Activated CD4-positive, alpha-beta T cell treated with anti-CD3 and anti-CD28 coated beads, Interleukin-2, amount 50 U/mL, for 24 hours (primary cell): ENCODE measurements at places on chromosomes 1 and 21.

- no peak for DNase-seq
Observed at GRCh38 chr1:244439391-244440032, 12.2 kb downstream of the ADSS2 start.

GRCh38 chr1:58290685-58291372, 255.7 kb downstream of the OMA1 start:
- DNase-seq, result no peak

DNA sequence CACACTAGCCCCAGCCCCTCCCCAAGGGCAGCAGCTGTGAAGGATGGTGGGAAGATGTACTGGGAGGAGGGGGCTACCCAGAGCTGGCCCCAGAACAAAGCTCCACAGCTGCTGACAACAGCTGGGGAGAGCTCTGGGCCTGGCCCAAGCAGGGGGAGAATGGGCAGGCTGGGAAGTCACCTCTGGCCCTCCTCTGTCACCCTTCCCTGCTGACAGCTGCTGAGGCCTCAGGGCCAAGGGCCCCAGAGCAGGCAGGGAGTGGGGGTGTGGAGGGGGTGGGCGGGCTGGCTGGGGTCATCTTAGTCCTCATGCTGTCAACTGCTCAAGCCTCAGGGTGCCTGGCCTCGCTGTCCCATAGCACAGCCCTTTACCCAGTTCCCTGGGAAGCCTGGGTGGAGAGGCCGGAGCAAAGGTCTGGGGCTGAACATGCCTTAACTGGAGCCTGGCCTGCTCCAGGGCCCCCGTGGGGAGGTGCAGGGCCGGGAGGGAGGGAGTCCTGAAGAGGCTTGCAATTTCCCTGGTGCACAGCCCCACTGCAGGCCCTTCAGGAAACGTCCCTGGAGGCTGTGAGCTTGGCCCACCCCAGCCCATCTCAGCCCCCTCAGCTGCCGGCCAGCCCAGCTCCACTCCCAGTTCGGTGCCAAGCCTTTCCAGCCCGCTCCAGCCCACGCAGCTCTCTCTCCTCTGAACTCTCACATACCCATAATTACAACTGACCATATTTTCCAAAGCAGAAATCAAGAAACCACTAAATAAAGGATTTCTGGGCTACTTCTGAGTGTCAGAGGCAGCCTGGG, 25.7 kb downstream of the HSPG2 start:
- no peak for DNase-seq

- DNase-seq, result no peak
Observed at GRCh38 chr21:19648391-19648790, 1244.8 kb upstream of the TMPRSS15 start.

- DNase-seq, result no peak
Observed at GRCh38 chr1:199353906-199354305, 673.6 kb upstream of the NR5A2 start.

- DNase-seq, result no peak
Observed at GRCh38 chr1:205183676-205184335, 27.7 kb downstream of the DSTYK start.

GRCh38 chr21:18467715-18468114, 64.1 kb upstream of the TMPRSS15 start:
- DNase-seq, result no peak

- DNase-seq, result no peak
Observed at GRCh38 chr1:172999349-172999748, 51.4 kb downstream of the TNFSF18 start.

- DNase-seq, result no peak
Observed at GRCh38 chr1:22376001-22376400, 75.7 kb upstream of the ZBTB40 start.

DNA sequence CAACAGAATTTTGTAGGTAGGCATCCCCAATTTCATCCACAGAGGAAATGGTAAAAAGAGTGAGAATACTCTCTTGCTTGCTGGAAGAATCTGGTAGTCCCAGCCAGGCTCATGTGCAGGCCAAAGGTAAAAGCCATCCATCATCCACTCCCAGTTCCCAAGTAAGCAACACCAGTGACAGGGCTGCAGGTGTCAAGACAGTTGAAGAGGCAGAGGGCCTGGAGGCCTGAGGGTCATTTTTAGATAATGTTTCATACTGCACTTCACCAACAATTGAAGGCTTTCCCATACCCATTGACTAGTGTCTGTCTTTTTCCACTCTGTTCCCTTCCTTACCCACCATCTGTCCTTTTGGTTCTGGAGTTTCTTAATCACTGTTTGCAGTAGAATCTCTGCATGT, 141.7 kb upstream of the L1TD1 start:
- no peak for DNase-seq

DNA sequence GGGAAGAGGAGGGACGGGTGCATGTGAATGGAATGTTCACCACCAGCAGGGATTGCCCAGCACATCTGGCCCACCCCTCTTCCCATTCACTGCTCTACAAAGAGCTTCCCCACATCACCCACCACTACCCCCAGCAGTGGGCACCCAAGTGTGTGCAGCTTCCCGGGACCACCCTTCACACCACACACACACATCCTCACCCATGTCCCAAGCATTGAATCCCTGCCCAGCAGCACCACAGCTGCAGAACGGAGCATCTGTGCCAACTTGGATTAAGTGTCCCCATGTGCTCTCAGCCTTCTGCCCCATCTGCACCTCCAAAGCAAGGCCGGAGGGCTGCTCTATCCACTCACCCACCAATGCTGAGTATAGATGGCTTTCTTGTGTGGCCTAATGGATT, 141.4 kb downstream of the PSMG1 start:
- DNase-seq, result no peak

GRCh38 chr1:223824712-223825111, 21.0 kb downstream of the TP53BP2 start:
- DNase-seq, result no peak

- DNase-seq, result no peak
Observed at GRCh38 chr21:27246741-27247140, 279.9 kb upstream of the ADAMTS5 start.

GRCh38 chr1:44314452-44314851, 40.6 kb downstream of the ERI3 start:
- DNase-seq, result no peak

- no peak for DNase-seq
Observed at GRCh38 chr1:63777286-63777685, 3.5 kb downstream of the ROR1 start.

- no peak for DNase-seq
Observed at GRCh38 chr1:18481921-18482701, 1.4 kb downstream of the KLHDC7A start.

DNA sequence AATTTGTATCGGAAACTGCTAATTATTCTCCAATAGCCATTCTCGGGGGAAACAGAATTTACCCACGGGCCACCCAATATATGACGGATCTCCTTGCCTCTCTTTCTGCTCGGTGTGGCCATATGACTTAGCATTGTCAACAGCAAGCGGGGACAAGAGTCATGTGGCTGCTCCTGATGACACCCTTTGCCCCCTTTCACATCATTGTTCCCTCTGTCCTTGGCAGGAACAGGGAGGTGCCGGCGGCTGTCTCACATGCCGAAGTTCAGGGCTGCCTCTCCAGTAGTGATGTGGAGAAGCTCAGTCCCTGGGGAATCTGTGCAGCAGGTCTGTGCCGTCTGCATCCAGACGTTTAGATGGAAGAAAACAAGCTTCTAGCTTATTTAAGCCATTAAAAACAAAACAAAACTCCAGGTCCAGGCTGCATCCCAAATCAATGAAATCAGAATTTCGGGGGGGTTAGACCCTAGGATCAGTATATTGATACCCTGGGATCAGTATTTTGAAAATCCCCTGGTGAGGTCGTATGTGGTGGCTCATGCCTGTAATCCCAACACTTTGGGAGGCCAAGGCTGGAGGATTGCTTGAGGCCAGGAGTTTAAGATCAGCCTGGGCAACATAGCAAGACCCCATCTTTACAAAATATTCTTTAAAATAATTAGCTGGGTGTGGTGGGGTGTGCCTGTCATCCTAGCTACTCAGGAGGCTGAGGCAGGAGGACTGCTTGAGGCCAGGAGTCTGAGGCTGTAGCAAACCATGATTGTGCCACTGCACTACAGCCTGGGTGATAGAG, 10.8 kb downstream of the MYOM3 start:
- no peak for DNase-seq

- DNase-seq, result no peak
Observed at GRCh38 chr21:39137248-39138178, 45.7 kb downstream of the PSMG1 start.

- DNase-seq, result no peak
Observed at GRCh38 chr1:212139526-212140135, 104.1 kb downstream of the DTL start.

DNA sequence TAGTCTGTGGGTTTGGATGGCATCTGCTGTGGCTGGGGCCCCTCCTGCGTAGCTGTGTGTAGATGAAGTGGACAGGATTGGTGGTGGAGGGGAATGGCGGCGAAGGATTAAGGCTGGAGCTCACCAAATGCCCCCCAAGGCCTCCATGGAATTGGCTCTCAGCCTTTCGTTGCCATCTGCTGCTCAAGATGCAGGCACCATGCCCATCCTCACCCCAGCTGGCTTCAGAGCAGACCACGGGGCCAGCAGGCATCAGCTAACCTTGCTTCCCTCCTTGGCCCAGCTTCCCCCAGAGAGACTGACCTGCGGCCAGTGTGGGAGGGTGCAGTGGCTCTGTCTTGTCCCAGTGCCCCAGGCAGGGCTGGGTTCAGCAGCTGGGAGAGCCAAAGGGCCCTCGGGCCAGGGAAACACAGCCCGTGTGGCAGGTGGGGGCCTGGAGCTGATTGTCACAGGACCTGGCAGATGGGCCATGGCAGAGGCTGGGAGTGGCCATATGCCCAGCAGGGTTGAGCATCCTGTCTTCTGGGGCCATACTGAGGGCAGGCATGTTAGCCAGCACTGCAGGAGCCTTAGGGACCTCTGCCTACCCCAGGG, 66.8 kb upstream of the ACTL8 start:
- no peak for DNase-seq

GRCh38 chr21:33174756-33175155, 55.0 kb upstream of the IFNAR2 start:
- DNase-seq, result no peak

GRCh38 chr1:208997726-208998312, 585.7 kb upstream of the CAMK1G start:
- no peak for DNase-seq

GRCh38 chr1:89605692-89606091, 27.2 kb upstream of the LRRC8C start:
- no peak for DNase-seq

GRCh38 chr1:97167246-97167645, 445.7 kb downstream of the PTBP2 start:
- no peak for DNase-seq

GRCh38 chr1:3942416-3943122, 42.5 kb upstream of the C1orf174 start:
- DNase-seq, result no peak

DNA sequence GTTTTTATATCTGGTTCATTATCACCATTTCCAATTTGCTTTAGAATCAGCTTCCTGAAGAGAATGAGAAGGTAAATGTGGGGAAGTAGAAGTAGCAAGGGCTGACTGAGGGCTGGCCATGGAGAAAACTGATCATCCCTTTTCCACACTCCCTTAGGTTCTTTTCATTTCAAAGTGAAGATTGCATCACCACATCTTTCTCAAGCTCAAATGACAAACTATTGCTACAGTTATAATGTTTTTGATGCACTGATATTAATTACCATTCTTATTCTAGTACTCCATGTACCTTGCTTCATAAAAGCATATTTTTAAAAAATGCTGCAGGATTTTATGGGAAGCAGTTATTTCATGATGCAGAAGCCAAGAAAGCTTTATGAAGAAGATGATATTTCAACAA, 7.9 kb upstream of the AK5 start:
- DNase-seq, result no peak

DNA sequence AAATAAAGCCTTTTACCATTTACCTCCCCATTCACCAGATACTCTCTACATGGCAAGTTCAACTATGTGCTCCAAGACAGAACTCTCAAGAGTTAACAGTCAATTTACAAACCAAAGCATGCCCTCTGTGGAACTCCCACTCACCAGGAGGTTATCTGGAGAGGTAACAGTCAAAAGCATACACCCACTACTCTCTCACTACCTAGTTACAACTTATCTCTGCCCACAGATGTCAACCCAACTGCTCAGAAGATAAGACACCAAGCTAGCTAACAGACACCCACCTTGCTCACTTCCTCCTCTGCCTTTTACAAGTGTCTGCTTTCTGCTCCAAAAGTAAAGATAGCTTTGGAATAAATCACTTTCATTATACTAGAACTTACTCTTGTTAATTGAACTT, 131.0 kb downstream of the TRIM33 start:
- no peak for DNase-seq

GRCh38 chr1:111976332-111976731, 13.1 kb downstream of the KCND3 start:
- DNase-seq, result no peak

- no peak for DNase-seq
Observed at GRCh38 chr1:24954631-24955030, 24.6 kb upstream of the RUNX3 start.

DNA sequence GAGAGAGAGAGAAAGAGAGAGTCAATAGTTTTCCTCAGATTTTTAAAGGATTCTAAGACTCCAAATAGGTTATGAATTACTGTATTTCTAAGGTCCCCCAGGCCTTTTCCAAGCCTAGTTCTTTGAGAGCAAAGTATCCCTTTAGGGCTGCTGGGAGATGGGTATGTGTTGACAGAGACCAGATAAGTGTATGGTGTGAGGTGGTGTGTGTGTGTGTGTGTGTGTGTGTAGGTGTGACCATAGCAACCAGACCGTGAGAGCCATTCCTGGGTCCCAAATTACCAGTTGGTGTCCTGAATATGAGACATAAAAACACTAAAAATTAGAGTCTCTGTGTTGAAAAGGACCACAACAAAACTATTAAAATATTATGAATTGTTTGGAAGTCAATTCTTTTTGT, 41.7 kb upstream of the DNAJC6 start:
- no peak for DNase-seq

DNA sequence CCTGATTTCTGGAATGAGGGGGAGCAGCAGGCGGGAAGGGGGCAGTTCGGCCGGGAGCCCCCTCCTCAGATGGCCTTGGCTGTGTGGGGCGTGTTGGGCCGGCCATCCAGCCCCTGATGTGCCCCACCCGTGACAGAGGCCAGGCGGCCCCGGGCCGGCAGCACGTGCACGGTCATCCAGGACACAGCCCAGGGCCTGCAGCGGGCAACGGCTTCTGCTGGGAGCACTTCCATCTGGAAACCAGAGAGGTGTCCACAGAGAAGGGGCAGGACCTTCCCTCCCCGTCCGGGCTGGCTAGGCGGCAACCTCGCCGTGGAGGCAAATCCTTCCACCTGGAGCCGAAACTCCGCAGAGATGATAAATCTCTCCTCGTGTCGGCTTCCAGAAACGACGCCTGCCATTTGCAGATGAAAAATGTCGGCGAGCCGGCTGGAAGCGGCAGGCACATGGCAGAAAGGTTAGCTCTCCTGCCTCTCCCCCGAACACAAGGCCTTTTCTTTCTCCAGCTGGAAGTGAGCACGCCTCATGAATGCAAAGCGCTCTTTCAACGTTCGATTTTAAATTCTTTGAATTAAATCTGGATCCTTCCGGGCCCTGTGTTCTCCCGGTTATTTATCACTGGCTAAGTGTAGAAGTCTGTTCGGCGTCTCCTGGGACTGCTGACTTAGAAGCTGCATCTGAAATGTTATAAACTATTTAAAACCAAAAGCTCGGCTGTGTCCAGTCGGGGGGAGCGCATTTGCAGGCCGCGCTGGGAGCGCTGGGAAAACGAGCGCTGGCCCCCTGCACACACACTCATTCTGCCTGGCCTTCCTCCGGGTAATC, 9.4 kb upstream of the ACTRT2 start:
- DNase-seq, result no peak
